NCI-H1930 (cell line): ENCODE measurements at places on chromosomes 13 and 19.
A peak's percentile ranks its signal among the peaks of the same experiment; 100 is the strongest.

DNA sequence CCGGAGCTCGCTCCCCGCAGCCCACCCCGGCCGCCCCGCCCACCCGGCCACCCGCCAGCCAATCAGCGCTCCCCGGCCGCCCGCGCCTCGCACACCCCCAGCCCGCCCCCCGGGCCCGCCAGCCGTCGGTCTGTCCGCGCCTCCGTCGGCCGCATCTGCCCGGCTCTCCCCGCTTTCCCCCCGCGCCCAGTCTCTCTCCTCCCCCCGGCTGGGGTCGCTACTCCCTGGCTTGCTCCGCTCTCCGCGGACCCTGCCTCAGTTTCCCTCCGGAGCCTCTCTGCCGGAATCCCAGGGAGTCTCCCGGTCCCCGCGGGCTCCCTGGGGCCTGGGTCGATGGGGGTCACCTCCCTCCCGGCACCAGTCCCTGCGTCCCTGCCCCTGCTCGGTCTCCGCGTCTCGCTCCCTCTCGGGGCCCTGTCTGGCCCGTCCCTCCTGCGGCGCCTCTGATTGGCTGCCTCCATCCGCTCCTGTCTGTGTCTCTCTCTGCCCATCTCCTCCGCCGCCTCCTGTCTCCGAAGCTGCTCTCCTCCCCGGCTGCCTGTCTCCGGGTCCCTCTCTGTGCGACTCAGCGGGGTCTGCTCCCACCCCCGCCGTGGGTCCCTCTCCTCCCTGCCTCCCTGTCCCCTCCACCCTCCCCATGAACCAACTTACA, 484 bp downstream of the IL11 start:
- no peak for DNase-seq

DNA sequence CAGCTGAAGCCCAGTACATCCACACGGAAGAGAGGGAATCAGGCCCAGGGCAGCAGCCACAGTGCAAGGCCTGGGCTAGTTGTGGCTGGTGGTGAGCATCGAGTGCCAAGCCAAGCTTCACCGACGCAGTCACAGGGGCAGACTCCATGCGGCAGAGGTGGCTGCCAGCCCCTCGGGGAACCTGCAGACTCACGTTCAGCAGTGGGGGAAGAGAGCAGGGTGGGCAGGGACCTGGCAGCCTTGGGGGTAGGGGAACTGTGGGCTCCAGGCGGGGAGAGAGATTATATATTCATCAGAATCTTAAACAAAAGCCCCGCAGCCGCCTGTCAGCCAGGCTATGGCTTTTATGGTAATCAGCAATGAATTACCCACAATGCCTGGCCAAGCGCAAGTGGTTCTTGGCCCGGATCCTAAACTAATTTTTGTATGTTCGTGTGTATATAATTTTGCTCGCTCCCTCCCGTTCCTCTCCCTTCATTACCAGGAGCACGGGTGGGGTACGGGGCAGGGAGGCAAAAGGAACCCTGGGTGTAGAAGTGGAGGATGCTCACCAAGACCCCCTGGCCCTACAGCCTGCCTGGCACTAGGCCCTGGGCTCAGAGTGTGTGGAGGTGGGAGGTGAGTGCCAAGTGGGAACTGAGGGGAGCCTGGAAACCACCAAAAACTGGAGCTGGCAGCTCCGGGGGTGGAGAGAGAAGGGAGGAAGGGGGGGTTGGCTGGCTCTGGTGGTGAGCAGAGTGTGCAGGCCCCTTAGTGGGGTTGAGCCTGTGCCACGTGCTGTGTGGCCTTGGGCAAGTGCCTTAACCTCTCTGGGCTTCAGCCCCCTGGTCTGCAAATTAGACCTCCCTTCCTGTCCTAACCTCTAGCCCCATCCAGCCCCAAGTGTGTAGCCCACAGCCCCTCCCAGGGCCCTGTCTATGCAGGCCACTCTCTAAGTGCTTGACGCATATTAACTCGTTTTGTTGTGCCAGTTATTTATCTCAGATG, 31.9 kb downstream of the PTPRS start:
- no peak for DNase-seq

DNA sequence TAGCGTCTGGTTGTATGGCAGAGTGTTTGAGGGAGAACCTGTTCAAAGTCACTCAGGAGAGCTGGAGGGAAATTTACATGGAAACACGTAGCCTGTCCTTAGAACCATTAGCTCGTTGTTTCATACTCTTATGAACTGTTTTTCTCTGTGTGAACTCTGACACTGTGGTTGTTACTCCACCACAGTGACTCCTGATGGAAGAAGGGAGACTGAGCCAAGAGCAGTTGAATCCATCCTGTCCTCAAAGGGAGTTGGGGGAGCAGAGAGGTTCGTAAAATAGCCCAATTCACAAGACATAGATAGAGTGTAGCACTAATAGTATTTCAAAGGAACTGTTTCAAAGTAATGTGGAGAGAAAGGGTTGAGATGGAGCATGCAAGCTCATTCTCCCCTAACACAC, 964.8 kb downstream of the PCDH9 start:
- no peak for DNase-seq

DNA sequence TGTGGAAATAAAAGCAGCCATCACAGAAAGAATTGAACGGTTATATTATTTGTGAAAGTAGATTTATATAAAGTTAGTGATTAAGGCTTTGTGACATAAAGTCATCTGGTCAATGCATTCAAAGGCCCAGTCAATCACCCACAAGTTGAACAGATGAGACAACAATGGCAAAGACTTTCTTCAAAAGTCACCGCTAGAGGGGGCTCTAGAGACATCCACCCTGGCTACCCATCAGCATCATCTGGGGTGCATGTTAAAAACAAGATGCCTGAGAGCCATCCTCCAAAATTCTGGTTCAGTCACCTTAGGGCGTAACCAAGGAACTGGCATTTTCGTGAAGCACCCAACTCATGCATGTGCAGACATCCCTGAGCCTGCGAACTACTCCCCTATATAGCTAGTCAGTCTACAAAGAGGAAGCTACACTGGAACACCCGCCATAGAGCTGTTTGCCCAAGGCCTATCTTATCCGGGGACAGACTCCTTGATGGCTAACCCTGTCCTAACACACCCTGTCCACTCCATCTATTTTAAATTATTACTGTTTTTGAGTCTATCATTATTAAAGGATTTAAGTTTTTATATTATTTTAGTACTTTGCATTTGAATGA, 970.5 kb downstream of the UQCRFS1 start:
- peak; percentile 50 for DNase-seq

- peak; percentile 36 for DNase-seq
These were observed 3.7 kb upstream of the SPIB start for GRCh38 chr19:50414864-50415660.

- no peak for DNase-seq
These were observed 73.9 kb downstream of the KCTD12 start for GRCh38 chr13:76812206-76812897.

GRCh38 chr13:42119875-42120274, 71.4 kb downstream of the DGKH start:
- DNase-seq, result no peak

DNA sequence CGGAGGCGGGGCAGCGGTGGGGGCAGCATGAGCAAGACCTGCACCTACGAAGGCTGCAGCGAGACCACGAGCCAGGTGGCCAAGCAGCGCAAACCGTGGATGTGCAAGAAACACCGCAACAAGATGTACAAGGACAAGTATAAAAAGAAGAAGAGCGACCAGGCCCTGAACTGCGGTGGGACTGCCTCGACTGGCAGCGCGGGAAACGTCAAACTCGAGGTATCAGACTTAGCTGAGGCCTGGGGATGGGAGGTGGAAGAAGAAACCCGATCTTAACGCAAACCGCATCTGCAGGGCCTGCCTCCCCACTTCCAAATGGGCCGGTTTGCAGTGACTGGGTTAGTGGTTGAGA, 693 bp downstream of the RFXAP start:
- DNase-seq, result no peak

GRCh38 chr19:11420429-11421370, 1.6 kb upstream of the RGL3 start:
- no peak for DNase-seq

- DNase-seq, result no peak
These were observed 6.4 kb downstream of the LYL1 start for GRCh38 chr19:13095934-13096927.

- no peak for DNase-seq
These were observed 52.9 kb downstream of the SLC7A9 start for GRCh38 chr19:32816555-32817099.

DNA sequence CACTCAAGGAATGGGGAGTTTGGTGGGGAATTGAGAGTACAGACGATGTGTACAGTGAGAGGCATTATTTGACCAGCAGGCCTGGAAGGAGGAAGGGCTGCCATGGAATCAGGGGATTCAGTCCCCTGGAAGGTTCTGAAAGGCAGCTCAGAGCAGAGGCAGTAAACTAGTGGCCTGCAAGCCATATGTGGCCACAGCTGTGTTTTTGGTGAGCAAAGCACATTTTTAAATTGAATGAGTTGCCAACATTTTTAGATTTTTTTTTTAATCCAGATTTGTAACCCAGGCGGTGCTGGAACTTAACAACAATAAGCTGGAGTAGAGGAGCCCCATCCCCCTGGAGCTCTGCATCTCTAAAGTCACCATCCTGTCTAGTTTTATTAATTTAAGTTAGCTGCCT, 95.3 kb upstream of the IPO5 start:
- no peak for DNase-seq

DNA sequence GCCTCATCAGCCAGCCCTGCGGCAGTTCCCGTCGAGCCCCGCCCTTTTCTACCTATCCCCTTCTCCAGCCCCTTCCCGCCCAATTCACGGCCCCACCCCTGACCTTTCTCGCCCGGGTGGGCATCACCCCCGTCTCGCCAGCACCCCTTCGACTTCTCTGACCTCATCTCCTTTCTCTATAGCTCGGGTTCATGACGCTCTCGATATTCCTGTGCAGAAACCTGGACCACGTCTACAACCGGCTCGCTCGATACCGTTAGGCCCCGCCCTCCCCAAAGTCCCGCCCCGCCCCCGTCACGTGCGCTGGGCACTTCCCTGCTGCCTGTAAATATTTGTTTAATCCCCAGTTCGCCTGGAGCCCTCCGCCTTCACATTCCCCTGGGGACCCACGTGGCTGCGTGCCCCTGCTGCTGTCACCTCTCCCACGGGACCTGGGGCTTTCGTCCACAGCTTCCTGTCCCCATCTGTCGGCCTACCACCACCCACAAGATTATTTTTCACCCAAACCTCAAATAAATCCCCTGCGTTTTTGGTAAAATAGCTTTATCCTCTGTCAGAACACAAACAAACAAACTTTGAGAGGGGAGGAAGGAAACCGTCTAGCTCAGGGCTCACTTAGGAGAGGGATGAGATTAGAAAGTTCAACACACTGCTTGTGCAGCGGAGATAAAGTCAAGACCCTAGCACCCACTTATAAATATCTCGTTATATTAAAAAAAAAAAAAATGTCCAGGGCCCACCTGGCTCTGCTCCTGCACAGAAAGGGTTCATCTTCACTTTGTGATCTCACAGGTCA, 5.1 kb downstream of the CD37 start:
- DNase-seq, result no peak

DNA sequence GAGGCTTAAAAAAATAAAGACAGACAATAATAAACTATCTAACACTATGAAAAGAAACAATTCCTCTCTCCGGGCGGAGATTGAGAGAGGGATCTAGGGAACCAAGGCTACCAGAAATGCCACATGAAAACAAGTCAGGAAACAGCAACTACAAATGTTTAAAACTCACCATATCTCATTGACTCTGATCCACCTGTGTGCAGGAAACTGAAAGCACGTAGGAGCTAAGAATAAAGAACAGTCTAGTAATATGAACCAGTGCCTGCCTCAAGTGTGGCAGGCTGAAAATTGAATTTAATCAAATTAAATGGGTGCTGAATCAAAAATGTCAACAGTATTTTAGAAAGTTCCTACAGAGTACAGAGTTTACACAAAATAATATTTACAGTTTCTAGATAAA, 1701.0 kb downstream of the SLITRK5 start:
- no peak for DNase-seq

DNA sequence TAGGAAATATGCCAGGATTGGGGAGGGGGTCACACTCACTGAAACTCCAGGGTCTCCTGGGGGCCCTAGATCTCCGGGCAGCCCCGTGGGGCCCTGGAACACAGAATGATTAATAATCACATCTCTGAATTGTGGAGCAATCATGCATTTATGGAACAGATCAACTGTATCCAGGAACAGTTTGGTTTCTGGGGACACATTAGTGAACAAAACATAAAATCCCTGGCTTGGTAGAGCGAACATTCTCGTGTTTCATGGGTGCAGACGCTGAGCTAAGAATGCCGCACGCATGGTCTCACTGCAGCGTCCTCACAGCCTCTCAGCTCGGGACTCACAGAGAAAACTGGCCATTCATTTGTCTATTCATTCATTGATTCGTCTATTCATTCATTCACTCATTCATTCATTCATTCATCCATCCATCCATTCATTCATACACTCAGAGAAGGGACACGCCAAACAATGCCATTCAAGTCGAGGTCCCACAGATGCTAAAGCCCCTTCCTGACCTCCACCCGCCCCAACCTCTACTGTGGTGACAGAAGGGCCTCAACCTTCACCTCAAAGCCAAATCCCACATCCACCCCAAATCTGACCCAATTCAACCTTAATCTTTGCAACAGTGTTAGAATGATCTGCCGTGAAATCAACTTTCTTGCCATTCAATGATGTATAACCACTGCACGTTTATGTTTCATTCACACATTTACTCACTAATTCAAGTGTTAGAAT, 35.0 kb upstream of the OLFM2 start:
- DNase-seq, result no peak

GRCh38 chr13:112575675-112576074, 12.3 kb downstream of the TUBGCP3 start:
- no peak for DNase-seq

DNA sequence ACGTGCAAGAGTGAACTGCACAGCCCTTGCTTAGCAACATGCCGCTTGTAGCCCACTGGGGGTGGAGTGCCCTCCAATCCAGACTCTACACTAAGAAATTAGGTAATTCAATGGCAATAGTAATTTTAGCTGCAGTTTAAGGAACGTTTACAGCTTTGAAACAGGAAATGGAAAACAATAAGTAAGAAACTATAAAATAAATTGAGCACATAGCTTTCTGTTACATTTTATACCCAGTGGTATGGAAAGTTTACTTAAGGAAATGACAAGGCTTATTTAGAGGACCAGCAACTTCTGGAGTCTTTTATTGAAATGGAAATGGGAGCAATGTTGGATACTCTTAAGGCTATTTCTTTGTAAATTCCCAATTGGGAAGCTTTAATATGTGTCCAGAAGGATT, 373.2 kb downstream of the KCNRG start:
- no peak for DNase-seq

- no peak for DNase-seq
These were observed 4.0 kb upstream of the IGFL1 start for GRCh38 chr19:46225558-46226004.
